Activated CD4-positive, alpha-beta T cell treated with anti-CD3 and anti-CD28 coated beads for 24 hours (primary cell): ENCODE measurements at places on chromosomes 12 and 14.

- DNase-seq: no peak
Observed at GRCh38 chr12:20438299-20438779, 70.0 kb downstream of the PDE3A start.

DNA sequence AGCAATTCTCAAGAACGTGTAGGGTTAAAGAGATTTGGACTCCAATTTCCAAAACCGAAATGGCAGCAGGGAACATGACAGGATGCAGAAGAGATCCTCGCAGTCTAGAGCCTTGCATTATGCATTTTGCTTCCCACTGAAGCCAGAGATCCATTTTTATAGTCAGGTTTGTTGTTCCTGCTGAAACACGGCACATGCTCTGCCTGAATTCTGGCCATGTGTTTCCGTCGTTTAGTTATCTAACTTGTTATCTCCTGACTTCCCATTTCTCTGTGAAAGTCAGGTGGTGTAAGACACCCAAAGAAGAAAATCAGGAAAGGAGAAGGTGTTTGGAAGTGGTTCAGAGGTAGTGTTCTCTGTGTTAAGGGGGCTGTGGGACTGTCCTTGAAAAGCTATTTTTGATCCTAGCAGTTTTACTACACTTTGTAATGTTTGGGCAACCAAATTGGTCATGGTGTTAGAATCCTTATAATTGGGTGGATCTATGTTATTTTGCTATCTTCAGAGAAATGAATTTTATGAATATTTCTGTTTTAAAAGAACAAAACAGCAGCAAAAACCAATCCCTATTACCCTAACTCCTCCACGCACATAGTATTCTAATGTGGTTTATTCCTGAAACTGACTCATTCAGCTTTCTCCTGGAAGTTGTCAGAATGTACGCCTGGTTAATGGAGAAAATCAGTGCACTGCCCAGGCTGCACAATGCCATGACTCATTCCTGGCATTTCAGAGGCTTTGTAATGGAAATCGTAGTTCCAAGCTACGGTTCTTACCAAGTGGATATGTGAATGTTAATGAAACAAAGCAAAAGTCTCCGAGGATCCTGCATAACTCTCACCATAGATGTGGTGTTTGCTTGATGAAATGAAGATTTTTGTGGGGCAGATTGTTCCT lies 110.1 kb downstream of the SAMD4A start:
- DNase-seq: no peak

DNA sequence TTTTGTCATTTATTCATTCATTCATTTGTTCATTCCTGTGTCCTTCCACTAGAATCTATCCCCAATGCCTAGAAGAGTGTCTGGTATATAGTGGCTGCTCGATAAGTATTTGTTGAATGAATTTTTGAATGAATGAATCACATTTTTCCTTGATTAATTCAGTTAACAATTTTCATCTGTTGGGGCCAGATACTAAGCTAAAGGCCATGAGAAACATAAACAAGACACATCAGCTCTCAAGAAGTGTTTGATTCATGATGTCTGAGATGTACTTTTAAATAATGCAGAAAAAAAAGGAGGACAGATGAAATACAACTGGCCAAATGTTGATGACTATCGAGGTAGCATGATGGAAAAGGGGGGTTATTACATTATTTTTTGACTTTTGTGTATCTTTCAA lies 48.1 kb upstream of the TMED10 start:
- DNase-seq: no peak

GRCh38 chr14:43407706-43408105 lies 1099.4 kb downstream of the FSCB start:
- no peak for DNase-seq

- no peak for DNase-seq
Observed at GRCh38 chr12:31519511-31519910, 71.4 kb downstream of the DENND5B start.

DNA sequence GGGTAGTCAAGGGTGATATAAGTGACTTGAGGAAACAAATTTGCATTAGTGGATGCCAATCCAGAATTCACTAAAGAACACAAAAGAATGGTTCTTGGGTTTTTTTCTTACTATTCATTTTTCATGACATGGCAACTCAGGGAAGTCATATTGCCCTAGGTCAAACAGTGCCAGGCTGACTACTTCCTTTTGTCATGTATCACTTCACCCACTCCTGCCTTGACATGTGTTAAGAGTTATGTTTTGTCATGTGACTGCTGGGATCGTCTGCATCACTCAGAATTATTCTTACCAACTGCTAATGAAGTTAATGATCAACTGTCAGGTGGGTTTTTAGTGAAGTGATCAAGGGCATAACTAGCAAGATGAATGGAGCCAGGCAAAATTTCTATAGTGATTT lies 74.2 kb downstream of the PRORP start:
- DNase-seq: no peak

GRCh38 chr12:107736914-107737313 lies 24.0 kb downstream of the PRDM4 start:
- DNase-seq: no peak

- DNase-seq: peak; percentile 64
Observed at GRCh38 chr14:52553671-52554575, 1.3 kb downstream of the GPR137C start.

DNA sequence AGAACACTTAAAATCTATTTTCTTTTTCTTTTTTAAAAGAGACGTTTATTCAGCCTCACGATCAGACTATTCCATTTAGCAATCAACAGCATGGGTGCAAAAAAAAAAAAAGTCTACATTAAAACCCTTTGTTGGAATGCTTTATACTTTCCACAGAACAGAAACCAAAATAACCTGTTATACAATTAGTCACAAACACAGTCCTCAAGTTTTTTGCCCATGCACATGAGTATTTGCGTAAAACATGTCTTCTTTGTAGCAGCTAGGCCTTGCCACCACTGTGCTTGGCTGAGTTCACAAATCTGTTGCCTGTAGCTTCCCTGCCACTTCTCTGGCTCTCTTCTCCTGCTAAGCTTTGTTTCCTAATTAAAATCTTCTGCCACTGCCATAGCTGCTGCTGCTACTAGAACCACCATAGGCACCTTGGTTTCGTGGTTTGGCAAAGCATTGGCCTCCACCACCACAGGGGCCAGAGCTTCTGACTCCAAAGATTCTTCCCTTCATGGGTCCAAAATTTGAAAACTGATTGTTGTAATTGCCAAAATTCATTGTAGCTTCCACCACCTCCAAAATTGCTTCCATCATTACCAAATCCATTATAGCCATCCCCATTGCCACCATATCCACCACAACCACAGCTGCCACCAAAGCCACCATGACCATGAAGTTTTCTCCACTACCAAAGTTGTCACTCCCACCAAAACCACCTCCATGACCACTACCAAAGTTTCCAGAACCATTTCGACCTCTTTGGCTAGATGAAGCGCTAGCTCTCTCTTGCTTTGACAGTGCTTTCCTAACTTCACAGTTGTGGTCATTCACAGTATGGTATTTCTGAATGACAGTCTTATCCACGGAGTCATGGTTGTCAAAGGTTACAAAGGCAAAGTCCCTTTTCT lies 38.1 kb downstream of the KLRG1 start:
- no peak for DNase-seq

GRCh38 chr12:108826101-108826806 lies 31.1 kb downstream of the SSH1 start:
- no peak for DNase-seq

DNA sequence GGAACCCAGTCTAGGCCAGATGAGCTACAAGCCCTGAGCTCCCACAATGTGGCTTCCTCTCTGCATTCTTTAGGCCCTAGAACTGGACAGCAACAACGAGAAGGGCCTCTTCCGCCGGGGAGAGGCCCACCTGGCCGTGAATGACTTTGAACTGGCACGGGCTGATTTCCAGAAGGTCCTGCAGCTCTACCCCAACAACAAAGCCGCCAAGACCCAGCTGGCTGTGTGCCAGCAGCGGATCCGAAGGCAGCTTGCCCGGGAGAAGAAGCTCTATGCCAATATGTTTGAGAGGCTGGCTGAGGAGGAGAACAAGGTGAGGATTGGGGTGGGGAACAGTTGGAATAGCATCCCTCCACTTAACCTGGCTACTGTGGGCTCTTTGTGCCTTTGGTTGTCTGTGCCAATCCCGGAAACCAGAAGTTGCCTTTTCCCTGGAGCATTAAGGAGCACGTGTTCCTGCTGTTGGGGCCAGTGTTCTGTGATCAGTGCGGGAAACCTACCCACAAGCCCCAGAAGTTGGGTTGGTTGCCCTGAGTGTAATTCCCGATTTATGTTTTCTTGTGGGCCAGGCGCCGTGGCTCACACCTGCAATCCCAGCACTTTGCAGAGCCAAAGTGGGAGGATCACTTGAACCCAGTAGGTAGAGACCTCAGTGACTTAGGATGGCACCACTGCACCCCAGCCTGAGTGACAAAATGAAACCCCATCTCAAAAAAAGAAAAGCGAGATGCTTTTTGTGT lies 6.4 kb downstream of the FKBP4 start:
- no peak for DNase-seq

DNA sequence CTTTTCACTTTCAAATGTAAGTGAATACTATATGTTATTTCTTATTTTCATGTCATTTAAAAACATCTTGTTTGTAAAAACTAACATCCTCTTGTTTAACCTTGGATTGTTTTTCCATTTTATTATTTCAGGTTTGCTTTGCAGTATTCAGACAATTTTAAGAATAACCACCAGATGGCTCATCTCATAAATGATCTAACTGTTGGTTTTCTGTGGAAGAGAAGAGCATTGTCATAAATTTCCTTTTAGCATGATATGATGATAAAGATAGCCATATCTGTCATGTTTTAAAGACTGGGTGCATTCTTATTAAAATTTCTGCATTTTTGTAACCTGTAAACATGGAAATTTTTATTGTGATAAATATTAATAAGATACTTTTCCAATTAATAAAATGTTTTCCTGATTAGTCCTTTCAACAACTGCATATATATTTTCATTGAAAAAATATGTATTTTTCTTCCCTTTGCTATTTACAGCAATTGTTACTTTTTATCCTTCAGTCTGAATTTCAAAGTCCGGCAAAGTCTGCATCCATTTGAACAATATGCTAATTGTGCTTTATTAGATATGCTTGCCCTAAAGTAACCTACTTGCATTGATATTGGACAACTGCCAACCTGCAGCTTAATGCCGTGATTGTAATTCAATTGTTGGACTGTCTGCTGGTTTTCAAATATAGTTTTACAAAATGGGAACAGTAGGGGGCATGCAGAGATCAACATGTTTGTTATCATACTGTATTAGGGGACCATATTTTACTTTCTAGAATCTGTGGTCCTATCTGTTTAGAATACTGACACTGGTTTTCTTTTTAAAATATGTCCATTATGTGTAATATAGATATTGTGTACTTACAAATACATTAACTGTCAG lies 163.4 kb downstream of the GARIN6 start:
- DNase-seq: no peak

DNA sequence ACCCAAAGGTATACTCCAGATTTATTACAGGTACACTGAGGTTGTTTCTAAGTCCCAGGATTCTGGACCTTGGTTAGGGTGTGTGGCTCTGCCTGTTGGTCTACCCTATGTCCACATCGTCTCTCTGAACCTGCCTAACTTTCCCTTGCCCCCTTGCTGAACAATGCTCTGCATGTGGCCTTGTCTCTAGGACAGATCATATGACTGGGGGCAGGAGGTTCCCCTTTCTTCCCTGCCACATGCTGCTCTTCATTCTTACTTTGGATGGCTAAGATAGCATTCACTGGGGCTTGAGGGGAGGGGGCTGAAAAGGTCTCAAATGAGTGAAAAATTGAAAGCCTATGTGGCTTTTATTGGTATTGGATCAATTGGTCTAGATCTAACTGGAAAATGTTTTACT lies 49.2 kb downstream of the MBIP start:
- DNase-seq: no peak
